ENCODE measurements at places on chromosomes 3 and 15.
A peak's percentile ranks its signal among the peaks of the same experiment; 100 is the strongest.

GRCh38 chr3:89221924-89222323, 114.5 kb downstream of the EPHA3 start:
- no peak for DNase-seq

GRCh38 chr3:139689708-139690228, 12.0 kb upstream of the NMNAT3 start:
- no peak for DNase-seq

DNA sequence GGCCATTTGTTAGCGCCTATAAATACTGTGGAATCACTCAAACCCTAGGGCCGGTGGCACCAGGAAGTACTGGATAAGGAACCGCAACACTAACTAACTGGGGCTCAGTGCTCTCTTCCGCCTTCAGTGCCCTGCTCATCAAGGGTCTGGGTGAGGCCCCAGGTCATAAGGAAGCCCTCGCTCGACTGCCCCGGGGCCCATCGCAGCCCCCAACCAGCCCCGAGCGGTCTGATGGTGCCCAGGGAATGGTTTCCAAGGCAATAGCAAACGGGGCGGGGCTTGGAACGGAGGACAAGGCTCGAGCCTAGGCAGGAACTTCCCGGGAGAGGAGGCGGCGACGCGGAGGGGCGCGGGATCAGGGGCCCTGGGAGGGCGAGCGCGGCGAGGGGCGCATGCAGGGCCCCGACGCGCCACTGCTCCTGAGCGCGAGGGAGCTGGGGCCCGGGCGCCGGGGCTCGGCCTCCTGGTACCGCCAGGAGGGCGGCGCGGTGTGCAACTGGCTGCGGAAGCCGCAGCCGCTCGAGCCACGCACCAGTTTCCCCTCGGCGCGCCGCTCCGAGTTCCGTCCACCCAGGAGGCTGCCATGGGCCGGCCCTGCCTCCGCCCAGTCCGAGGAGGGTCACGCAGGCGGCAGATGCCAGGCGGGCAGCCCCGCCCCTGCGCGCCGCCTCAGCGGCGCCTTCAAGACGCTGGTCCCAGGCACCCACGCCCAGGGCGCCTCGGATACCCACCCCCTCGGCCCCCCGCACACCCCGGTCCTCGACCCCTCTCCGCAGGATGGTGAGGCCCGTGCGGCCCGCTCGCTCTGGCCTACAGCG, at the start of gene TTLL3:
TSS of gene TTLL3 (plus strand) at position 648 of the 818 bp plus-strand sequence. CDS start 400 bp downstream, outside the sequence.
- DNase-seq, result peak; percentile 28

DNA sequence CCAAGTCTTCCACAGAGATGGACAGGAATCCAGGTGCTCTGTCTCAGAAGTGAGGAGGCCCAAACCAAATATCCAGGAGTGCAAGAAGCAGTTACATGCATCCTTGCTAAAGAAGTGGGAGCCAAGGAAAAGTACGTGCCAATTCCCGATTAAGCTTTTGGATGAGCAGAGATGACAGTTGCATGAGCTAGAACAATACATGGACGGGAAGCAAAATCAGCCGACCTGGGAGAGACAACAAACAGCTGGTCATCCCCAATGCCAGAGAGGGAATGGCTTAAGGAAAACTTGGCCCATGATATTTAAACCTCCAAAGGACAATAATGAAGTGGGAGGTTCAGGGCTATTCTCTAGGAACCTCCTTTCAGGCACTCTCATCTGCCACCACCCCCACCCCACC, 86.0 kb upstream of the ABHD17C start:
- DNase-seq, result no peak

DNA sequence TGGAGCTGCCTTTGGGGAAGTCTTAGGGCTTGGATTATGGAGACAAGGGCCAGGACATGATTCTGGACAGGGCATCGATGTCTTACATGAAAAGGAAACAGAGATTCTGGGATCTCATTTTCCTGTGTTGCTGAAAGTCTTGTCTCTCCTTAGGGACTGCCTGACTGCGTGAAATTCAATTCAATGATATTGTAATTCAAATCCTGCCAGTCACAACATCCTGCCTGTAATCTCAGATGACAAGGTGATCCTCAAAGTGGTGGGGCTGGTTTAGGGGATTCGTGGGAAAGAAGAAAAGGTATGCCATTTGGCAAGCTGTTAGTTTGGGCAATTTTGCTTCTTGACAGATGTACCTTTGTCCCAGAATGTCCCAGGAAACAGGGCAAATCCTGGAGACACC, 129.1 kb downstream of the KBTBD8 start:
- no peak for DNase-seq

- DNase-seq, result no peak
These were observed 28.9 kb downstream of the CD200R1L start for GRCh38 chr3:112817797-112818196.

GRCh38 chr3:72033666-72034428, 248.9 kb upstream of the PROK2 start:
- DNase-seq, result no peak

GRCh38 chr15:53644660-53645059, 114.8 kb downstream of the WDR72 start:
- no peak for DNase-seq

DNA sequence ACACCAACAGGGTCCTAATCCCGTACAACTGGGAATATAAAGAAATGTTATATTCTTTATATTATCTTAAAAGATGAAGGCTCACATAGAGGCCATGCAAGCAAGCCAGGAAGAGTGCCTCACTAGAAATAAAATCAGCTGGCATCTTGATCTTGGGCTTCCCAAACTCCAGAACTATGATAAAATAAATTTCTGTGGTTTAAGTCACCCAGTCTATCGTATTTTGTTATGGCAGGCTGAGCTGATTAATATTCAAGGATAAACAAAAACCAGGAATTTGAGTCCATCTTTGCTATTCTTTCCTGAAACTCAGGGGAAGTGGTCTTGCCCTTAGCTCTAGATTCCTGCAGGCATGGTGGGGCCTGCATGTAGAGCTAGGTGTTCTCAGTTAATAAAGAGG, 42.7 kb downstream of the ATOSA start:
- no peak for DNase-seq

GRCh38 chr15:89812011-89812846, 2.4 kb downstream of the ANPEP start:
- DNase-seq, result no peak

- DNase-seq, result no peak
These were observed 63.5 kb downstream of the CTDSPL start for GRCh38 chr3:37925157-37925556.

GRCh38 chr15:21268436-21268940, 171.8 kb downstream of the POTEB3 start:
- no peak for DNase-seq

- no peak for DNase-seq
These were observed 27.3 kb downstream of the MYO1E start for GRCh38 chr15:59345326-59345725.

- DNase-seq, result no peak
These were observed 877.3 kb downstream of the MCTP2 start for GRCh38 chr15:95108673-95109072.

DNA sequence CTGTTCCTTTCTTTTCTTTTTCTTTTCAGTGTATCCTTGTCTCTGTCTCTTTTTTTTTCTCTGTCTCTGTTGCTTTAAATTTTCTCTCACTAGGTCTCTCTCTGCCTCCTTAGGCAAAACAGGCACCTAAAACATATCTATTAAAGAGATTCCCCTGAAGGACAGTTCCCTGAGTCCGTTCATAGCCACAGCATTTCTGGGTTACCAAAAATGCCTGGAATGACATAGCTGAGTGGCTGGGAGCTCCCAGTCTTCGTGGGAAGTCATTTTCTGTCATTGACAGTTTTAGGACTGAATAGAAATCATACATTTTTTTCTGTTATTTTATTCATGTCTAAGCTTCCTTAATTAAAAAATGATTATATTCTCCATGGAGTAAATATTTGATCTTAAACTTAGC, 323.8 kb upstream of the AZI2 start:
- DNase-seq, result no peak

GRCh38 chr3:173652093-173652492, 254.5 kb downstream of the NLGN1 start:
- DNase-seq, result no peak
